Uterus (tissue), 4 donors: ENCODE measurements at places on chromosomes 5 and 9. TPM values are rescaled to one million over a fixed set of nuclear protein-coding genes. Genes with fewer than 3 reads are reported as not detected.
A peak's percentile ranks its signal among the peaks of the same experiment; 100 is the strongest.

DNA sequence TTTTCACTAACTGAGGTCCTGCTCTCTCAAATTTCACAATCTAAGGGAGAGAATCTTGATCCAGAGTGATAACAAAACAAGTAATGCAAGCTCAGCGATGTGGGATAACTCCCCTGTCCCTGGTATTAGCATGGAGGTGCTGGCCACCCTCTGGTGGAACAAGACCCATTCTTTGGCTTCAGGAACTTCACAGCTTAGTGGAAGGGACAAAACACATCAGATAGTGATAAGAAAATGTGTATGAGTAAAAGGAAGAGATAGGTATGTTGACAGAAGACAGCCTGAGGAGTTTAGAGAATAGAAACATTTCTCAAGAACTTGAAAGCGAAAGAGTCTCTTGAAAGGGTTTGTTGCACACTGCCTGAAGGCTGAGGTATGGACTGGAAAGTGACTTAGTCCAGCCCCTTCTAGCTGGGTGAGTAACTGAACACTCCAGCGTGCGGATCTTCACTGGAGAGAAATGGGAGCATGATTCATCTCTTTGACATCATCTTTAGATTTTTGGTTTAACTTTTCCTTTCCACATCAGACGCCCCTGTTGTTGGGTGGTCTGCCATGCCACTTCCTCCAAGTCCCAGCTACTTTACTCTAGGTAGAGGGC lies 25.4 kb upstream of the ZSWIM6 start:
- DNase-seq = no peak

DNA sequence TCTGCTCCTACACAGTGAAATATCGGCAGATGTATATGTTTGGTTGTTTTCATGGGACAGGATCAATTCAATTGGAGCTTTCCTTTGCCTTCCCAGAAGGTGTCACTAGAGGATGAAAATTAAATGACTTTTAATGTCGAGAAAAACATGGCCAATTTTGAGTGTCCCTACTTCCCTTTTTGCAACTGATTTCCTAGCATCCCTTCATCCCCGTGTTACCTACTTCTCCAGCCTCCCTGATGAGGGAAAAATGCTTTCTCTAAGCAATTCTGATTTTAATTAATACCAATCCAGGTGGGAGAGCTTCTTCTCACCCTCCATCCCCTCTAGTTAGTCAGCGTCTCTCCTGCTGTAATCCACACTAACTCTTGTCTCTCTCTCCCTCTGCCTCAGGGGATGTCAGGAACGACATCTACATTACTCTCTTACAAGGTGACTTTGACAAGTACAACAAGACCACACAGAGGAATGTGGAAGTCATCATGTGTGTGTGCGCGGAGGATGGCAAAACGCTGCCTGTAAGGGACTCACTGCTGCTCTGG lies 64.9 kb downstream of the DOCK2 start:
- DNase-seq = no peak

- no peak for DNase-seq
These were observed 161.0 kb downstream of the ISL1 start for GRCh38 chr5:51544031-51544785.

DNA sequence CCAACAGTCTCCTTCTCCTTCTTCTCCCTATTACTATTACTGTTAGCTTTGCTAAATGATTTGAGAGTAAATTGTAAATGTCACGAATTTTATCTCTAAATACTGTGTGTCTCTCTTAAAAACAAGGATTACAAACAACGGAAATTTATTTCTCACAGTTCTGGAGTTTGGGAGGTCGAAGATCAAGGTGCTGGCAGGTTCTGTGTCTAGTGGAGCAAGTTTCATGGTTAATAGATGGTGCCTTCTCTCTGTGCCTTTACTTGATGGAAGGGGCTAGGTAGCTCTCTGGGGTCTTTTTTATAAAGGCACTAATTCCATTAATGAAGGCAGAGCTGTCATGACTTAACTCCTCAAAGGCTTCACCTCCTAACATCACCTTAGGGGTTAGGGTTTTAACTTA lies 237.9 kb downstream of the MAN2A1 start:
- DNase-seq = no peak

DNA sequence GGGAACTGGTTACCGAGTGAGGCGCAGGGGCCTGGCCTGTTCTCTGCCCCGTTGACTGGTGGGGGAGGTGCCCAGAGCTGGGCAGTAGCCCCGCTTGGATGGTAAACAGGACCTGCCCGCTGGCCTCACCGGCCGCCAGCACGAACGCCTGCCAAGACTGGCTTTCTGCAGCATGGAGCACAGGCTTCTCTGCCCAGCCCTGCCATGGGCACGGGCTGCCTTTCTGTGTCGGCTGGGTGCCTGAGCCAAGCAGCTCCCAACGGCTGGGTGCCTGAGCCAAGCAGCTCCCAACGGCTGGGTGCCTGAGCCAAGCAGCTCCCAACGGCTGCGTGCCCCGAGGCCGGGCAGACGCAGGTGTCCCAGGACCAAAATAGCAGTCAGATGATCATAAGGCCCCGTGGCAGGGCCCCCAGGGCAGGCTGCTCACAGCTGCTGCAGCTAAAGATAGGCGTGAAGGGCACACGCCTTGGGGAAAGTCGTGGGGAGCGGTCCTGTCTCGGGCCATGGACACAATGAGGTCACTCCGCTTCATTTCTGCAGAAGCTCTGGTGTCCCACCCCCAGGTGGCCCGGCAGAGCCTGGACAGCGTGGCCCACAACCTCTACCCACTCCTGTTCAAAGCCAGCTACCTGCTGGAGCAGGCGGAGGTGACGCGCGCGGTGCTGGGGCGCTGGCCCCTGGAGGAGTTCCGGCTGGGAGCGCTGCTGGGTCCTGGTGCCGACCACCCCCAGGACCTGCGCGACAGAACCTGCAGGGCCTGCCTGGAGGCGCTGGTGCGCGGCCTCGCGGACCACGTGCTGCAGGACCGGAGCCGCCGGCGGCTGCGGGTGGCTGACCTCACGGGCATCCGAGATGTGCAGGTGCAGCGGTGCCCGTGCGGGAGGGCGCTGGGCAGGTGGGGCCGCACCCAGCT lies at the start of gene LRRC14B:
Gene LRRC14B, plus strand, starts transcription at position 460 of the 913 bp plus-strand sequence. Its CDS starts 44 bp downstream, at position 504.
- DNase-seq = no peak

- DNase-seq = no peak
These were observed 48.0 kb downstream of the HAPLN1 start for GRCh38 chr5:83672646-83673045.

DNA sequence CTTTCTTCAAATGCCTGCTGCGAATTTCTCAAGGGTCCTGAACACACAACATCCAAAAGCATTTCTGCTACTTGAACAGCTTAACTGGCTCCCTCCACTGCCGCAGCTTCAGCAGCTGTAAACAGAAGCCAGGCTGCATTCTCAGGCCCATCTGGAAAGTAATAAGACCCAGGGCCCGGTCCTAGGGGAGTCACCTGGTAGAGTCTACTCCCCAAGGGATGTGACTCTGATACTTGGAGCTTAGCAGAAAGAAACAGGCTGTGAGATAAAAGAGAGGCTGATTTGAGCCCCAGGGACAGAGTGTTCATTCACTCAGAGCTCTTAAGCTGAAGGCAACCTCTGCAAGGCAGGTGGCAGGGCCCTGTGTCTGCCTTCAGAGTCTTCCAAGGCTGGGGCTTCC lies 356.8 kb downstream of the SPOCK1 start:
- no peak for DNase-seq

DNA sequence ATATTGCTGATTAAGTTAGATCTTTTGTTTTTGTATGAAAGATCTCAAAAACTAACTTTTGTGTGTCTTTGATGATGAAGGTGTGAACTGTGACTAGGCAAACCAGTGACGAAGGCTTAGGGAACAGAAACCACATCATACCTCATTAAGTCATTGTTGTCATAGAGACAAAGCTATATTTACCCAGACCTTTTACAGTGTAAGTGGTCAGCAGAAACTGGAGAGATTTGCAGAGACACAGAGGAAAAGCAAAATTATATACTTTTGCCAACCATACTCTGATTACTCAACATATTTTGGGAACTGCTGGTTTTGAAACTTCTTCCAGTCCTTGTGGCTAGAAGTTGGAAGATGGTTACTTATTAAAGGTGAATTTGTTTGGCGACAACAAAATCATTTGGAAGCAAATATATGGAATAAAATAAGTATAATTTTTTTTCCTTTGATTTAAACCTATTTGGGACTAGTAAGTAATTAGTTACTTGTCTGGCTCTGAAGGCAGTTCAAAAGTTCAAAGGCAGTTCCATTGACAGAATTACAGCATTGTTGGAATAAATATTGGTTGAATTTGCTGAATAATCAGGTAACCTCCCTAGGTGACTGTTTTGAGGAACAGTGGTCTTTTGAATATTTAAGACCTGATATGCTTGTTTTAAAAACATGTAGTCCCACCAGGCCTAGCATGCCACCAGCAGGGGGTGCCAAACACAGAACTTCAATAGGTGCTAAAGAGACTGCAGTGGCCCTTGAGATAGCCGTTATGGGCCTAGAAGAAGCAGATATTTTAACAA lies 103.8 kb downstream of the RPS23 start:
- peak; percentile 32 for DNase-seq

DNA sequence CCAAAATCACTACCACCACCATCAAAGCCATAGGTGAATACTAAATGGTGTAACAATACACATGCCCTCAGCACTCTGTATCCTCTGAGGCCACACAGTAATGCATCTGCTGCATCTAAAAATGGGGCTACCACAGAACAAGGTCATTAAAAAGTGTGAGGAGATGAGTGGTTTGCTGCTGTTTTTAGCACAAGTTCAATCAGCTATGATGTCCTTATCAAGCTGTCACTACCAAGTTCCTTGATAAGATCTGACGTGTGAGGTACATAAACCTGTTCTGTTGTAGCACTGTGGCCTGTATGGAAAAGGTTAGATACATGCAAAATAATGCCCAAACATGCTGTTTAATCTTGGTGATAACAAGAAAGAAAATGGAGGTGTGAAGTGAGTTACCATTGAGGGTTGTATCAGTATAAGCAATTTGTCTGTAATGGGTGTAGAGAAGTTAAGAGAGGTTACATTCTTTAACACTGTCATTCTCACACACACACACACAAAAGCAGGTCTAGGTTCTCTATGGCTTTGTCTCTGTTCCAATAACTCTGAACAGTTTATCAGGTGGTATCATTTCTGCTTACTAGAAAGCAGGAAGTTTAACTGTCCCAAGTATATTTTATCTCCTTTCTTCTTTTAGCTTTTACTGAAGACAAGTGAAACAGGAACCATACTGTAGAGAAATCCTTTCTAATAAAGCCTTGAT lies 252.9 kb downstream of the CWC27 start:
- DNase-seq = no peak

GRCh38 chr9:97705354-97705950 lies 8.3 kb upstream of the XPA start:
- DNase-seq = no peak

GRCh38 chr5:143373076-143373475 lies 30.4 kb downstream of the NR3C1 start:
- no peak for DNase-seq

DNA sequence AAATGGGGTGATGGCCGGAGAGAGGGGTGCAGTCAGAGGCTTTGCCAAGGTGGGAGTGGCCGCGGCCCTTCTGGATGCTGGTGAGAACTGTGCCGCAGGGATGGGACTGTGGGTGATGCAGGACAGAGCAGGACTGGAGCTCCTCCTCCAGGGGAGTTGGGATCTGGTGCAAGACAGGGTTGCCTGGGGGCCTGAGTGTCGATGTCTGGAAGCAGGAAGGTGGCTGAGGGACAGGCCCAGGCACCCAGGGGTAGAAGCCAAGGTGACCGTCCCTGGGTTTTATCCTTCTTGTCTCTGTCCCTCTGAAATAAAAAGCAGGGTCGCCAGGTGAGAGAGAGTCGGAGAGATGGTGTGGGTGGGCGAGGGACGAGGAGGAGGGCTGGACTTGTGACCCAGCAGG lies 89.1 kb upstream of the IER5L start:
- no peak for DNase-seq

GRCh38 chr9:121478816-121479676 lies 20.6 kb downstream of the GGTA1 start:
- DNase-seq = no peak

DNA sequence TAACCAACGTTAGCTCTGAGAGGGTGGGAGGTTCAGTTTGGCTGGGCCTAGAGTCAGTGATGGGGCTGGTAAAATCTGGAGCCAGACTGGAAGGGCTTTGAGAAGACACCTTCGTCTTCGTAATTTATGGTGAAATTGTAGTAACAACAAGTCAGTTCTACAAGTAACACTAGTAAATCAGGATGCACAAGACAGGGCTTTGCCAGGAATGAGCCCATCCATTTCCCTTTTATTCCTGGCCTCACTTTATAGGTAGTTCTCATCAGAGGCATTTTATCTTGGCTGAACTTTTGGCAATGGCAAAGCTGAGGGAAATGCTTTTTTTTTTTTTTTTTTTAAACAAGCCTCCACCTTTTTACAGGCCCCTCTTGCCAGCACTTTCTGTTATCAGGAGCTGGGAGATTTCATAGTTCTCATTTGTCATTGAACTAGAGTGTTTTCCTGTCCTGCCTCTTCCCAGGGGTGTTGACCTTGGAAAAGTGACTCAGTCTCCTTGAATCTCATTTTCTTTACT lies 110.5 kb upstream of the KLF4 start:
- peak; percentile 65 for DNase-seq

GRCh38 chr5:58046371-58046770 lies 413.5 kb downstream of the PLK2 start:
- no peak for DNase-seq

- no peak for DNase-seq
These were observed 138.6 kb upstream of the RASA1 start for GRCh38 chr5:87129046-87129445.

DNA sequence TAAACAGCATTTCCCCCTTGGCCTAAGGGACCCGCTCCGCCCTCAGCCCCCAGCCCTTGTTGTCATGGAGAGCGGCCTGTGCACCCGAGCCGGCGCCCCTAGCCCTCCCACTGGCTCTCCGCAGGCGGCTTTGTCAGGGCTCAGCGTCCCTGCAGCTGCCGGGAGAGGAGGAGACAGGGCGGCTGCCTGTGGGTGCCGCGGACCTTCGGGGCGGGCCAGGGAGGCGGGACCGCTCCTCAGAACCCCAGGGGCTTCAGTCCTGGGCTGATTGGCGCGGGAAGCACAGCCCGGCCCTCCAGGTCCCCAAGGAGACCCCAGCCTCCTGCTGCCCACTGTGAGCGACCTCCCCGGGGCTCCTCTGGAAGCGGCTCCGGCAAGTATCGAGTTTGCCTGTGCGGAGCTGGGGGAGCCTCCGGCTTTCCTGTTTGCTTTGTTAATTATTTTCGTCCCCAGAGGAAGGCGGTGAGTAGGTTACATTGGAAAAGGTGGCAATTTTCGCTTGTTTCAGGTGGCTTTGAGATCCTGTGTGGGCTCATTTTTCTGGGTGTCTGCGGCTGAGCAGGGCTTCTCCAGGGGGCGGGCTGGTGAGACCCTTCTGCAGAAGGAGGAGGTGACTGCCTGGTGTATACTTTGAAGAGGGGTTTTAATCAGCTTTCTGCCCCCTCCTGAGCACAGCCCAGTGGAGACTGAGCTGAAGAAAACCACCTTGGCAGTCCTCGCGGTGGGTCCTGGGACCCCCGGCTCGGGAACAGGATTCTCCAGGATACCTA lies at the start of gene FGD3:
Gene FGD3, plus strand, starts transcription at position 256 of the 770 bp plus-strand sequence. CDS start 28,734 bp downstream, outside the sequence.
- DNase-seq = no peak

Gene MLANA
- not detected for total RNA-seq

Gene UNC5A
- total RNA-seq = not detected

Gene CMBL
- total RNA-seq = 15.5 TPM

Gene BARHL1
- not detected for total RNA-seq

Gene GDA
- total RNA-seq = not detected

Gene SNX18
- 47.9 TPM for total RNA-seq
